ENCODE measurements at places on chromosomes 5 and 9.

DNA sequence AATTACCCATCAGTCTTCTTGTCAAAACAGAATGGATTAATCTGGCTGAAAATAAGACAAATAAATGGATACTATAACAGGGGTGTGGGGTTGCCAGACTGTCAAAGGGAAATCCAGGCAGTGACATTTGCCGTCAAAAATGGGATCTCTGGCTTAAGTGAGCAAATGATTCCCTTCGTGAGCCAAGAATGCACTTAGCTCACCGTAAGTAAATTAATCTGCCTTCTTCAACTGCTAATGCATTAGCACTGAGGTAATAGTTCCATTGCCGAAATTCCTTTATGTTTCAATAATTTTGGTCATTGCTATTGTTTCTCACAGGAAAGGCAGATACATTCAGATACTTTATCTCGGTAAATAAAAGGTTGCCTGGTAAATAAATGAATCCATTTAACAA is 377.8 kb downstream of the KIAA0825 start:
- no peak for DNase-seq

GRCh38 chr5:78806544-78806943 is 158.0 kb upstream of the LHFPL2 start:
- no peak for DNase-seq

- DNase-seq = no peak
These were observed 11.0 kb upstream of the DENND1A start for GRCh38 chr9:123940721-123941523.

- no peak for DNase-seq
These were observed 50.3 kb downstream of the CETN3 start for GRCh38 chr5:90359073-90359920.

DNA sequence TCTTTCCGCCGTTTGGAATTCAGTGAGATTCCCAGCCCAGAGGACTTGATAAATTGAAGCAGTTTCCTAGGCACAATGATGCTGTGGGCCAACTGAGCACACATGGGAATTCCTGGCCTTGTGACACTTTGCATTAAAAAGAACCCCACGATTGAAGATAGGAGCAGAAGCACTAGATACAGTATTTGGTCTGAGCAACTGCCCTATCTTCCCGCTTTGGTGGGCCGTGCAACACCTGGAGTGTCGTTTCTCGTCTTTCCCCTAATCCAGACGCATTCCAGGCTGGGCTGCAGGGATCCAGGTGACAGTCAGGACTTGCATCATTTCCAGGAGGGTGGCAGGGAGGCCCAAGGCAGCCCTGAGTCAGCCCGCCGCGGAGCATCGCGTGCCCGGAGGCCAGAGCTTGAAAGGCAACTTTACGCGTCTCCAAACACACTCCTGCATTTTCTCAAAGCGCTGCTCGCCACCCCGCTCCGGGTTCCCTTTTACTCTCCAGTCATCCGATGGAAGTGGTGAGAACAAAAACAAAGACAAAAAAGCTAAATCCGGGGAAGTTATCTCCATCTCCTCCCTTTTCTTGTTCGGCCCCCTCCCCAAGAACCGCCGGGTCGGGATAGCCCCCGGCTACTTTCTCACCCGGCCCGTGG is 753 bp upstream of the STC2 start:
- DNase-seq = no peak

DNA sequence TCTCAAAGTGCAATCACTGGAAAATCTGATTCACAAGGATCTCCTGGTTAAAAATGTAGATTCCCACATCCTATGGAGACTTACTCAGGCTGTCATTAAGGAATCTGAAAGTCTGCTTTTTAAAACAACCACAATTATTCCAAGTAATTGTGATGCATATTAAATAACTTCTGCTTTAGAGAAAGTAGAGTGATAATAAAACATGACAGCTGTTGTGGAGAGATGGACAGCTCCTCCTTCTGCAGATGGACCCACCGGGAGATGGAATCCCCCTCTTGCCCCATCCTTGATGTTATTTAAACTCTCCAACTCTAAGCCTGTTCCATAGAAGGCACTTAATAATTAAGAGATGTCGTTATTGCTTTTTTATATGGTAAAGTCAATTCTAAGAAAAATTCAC is 802.2 kb downstream of the CDH12 start:
- DNase-seq = no peak

DNA sequence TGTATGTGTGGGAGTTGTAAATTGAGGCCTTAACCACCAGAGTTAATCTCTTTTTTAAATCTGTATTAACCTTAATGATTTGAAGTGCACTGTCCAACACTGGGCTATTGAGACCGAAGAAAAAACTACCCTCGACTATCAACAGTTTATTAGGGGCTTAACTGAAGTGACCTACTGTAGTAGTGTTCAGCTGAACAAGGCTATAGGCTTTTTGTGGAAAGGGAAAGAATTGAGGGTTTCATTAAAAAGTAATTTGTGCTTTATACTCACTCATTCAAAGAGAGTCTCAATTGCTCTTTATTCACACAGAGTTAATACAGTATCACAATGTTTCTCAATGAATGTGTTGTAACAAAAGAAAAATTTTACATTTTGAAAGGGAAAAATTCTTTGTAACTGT is 267.5 kb downstream of the SLF1 start:
- DNase-seq = no peak

GRCh38 chr9:35237311-35237710 is 75.5 kb downstream of the UNC13B start:
- DNase-seq = no peak

DNA sequence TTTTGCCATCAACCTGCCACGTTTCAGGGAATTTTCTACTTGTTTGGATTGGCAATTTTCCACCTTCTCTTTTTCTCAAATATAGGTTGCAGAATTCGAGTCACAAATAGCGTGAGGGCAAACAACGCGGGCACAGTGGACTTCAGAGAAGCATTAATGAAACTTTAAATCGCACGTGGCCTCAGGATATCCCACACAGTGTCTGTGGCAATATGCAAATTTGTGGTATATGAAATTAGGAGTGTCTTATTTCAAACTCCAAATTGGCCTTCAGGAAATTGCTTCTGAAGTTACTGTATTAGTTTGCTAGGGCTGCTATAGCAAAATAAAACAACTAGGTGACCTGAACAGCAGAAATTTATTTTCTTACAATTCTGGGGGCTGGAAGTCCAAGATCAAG is 91.2 kb downstream of the MTRR start:
- no peak for DNase-seq

- DNase-seq = no peak
These were observed 64.7 kb upstream of the SPOCK1 start for GRCh38 chr5:137563646-137564397.

DNA sequence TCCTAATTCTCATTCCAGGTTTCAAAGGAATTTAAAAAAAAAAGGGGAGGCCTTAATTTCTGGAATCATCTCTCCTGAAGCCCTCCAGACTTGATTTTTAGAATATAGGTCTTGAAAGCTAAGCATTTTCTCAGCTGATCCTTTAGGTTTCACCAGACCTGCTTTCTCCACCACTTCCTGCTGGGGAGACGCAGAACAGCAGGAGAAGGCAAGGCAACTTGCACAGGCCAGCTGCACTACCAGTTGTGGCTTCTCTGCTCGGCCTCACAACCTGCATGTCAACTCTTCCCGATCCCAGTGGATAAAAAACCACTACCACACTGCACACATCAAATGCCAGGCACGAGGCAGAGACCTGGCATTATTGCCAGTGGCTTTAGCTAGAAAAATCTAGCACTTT is 119.8 kb downstream of the SIL1 start:
- DNase-seq = no peak

DNA sequence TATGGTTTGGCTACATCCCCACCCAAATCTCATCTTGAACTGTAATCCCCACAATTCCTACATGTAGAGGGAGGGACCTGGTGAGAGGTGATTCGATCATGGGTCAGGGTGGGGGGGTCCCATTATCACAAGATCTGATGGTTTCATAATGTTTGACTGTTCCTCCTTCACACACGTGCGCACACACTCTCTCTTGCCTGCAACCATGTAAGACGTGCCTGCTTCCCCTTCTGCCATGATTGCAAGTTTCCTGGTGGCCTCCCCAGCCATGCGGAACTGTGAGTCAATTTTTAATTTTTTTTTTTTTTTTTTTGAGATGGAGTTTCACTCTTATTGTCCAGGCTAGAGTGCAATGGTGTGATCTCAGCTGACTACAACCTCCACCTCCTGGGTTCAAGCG is 27.0 kb downstream of the FAM169A start:
- no peak for DNase-seq

- DNase-seq = no peak
These were observed 158.9 kb downstream of the HINT1 start for GRCh38 chr5:131005963-131006684.

DNA sequence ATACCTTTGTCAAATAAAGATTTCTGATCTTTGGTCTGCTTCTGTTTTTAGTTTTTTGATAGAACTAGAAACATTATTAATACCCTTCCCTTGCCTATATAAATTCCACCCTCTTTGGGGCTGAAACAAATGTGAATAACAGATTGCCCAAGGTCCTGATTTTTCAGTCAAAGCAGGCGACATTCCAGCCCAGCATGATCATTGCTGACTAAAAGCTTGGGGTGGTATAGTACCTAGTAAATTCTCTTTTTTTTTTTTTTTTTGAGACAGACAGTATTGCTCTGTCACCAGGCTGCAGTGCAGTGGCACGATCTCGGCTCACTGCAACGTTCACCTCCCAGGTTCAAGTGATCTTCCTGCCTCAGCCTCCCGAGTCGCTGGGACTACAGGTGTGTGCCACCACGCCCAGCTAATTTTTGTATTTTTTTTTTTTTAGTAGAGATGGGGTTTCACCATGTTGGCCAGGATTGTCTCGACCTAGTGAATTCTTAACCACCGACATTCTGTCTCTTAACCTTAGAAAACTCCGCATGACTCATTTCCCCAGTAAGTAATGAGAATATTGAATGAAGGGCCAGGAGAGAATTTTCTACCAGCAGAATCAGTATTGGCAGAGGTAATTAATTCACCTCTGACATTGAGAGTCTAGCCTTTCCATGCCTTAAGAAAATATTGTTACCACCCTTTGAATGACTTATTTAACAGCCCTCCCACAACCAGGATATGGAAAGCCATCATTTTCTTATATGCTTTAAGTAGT is 226.4 kb downstream of the GNA14 start:
- DNase-seq = no peak

DNA sequence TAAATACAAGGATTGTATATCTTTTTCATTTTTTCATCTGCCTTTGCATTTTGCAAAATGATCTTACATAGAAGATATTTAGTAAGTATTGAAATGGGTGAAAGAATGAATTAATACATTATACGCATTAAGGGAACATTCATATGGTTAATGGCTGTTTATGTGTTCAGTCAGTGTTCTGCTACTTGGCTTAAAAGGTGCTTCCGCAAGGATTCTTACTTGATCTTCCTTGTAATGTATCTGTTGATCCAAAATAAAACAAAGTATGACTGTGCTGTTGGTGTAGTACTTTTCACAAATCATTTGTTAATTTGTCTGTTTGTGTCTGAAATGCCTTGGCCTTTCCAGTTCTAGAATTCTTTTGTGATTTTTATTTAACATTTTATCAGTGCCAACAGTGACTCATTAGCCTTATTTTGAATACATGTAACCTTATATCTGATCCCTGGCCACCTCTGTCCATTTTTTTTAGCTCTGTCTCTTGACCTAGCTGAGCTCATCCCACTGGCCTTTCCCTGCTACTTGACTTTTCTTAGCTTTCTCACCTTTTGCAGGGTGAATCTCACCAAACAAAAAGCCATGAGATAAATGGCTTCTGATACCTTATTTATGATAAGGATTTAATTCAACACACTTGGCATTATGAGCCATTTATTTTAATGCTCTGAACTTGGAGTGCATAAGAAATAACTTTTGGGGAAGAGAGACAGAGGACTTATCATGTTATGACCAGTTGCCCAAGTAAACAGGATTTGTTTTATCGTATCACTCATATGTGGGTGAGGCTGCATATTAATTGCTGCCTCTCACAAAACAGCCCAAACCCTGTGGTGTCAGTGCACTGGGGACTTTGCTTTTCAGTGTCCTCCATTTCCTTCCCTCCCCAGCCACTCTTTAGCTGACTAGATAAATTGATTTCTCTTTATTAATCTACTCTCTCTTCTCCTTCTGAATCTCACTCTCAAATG is 340.3 kb downstream of the KDM4C start:
- DNase-seq = no peak

DNA sequence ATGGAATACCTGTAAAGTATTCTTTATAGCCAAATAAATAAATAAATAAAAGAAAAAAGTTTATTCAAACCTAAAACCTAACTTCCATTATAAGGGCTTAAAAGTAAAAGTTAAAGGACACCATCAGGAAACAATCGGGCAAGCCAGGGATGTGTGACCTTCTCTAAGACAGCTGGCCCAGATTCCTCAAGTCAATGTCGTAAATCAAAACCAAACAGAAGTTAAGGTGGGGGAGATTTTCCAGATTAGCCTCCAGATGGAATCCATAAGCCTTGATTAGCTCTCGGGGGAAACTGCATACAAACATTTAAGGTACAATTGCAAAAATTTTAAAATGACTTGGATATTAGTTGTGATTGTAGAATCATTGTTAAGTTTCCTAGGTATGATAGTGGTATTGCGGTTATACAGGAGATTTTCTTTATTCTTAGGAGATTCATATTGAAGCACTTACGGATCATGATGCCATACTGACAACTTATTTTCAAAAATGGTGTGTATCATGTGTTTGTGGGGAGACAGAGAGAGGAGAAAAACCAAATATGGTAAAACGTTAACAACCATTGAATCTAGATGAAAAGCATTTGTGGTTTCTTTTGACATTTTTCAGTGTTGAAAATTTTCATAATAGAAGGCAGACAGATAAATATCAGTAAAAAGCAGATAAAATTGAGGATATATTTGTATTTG is 21.5 kb upstream of the MGAT1 start:
- DNase-seq = no peak

DNA sequence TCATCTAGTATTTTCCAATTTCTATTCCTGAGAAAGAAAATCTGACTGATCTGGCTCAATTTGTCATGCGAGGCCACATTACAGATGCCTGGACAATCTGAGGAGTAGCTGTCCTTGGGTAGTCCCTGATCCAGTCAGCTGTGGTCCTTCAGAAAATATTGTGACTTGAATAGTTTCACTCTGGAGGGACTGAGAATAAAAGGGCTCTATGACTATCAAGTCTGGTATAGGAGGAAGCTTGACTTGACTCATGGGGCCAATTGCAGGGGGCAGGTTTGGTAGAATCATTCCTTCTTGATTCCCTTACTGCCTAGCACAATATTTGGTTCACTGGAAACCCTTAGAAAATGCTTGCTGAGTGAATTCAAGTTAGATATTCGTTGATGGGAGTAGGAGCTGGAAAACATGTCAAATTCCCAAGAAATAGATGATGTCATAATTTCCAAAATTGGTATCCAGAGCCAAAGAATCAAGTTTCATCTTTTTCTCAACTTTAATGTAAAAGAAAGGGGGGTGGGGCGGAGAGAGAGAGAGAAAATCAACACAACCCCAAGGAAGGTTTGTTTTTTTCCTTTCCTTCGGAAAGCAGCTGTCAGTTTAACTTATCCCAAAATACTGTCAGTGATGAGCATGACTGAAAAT is 32.4 kb upstream of the STX17 start:
- DNase-seq = no peak
